ENCODE measurements at places on chromosomes 11 and 22.

GRCh38 chr11:67372321-67372992 is 941 bp downstream of the CLCF1 start:
- no peak for DNase-seq

- peak; percentile 45 for DNase-seq
Measured at GRCh38 chr11:124402326-124402922, 3.6 kb upstream of the OR8B3 start.

- DNase-seq, result no peak
Measured at GRCh38 chr11:8285796-8286195, 22.1 kb upstream of the LMO1 start.

DNA sequence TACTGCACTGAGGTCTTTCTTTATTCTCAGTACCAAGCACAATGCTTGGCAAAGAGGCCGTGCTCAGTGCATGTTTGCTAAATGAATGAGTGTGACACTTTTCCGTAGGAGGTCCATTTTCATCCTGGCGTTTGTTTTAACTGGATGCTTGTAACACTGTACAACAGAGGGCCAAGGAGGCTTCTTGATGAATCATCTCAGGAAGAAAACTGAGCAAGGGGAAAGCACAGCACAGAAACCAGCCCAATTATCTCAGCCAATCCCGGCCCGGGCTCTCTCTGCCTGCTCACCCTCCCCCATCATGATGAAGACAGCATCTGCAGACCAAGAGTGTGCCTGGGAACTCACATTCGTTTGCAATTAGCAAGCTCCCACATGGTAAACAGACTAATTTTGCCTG is 570.3 kb downstream of the OPCML start:
- DNase-seq, result peak; percentile 89

DNA sequence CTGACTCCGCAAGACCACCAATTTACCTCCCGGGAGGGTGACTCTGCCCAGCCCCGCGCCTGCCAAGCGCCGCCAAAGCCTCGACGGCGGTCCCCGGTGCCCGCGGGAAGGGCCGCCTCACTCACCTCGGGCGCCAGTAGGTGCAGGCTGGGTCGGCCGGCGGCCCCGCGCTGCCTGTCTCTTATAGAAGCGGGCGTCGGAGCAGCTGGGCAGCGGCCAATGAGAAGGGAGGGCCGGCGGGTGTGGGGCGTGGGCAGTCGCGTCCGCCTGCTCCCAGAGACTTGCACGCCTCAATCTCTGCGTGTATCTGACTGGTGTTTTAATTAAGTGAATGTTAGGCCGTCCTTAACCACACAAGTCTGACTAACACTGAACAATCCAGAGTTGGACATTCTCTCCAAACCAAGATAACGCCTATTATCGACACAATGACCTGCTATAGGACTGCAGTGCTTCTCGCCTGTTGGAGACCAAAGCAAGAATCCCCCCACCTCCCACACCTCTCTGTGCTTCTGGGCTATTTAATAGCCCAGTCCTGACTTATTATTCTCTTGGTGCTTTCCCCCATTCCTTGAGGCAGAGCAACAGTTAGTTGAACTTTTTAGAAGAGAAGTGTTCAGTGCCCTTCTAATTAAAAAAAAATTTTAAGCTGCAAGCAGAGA is at the start of gene TPH1:
Gene TPH1 (minus strand): TSS at position 154 of the 662 bp plus-strand sequence. CDS start 5,507 bp downstream, outside the sequence.
- no peak for DNase-seq
